Cortex of kidney (tissue), 1 donor: ENCODE measurements at places on chromosomes 7 and 10.

GRCh38 chr10:98664329-98665042 lies 217.8 kb upstream of the HPS1 start:
- DNase-seq = no peak

DNA sequence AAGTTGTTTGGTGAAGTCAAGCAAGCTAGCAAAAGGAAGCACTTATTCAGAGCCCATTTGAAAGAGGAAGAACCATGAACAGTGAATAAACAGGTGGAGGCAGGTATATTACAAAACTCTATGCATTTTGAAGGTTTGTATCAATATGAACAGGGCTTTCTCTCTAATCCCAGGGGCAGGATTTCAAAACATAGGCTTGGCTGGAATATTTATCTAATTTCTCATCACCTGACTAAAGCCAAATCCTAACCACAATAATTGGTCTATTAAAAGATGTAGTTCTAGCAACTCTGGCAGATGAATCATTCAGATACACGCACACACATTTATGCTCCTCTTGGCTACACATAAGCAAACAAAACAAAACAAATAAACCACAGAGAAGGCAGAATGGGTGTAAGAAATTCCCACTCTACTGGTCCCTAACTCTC lies 554.4 kb downstream of the INHBA start:
- DNase-seq = no peak

- no peak for DNase-seq
These were observed 236.3 kb upstream of the DKK1 start for GRCh38 chr10:52077814-52078213.

GRCh38 chr7:55494951-55495350 lies 77.4 kb downstream of the VOPP1 start:
- no peak for DNase-seq

DNA sequence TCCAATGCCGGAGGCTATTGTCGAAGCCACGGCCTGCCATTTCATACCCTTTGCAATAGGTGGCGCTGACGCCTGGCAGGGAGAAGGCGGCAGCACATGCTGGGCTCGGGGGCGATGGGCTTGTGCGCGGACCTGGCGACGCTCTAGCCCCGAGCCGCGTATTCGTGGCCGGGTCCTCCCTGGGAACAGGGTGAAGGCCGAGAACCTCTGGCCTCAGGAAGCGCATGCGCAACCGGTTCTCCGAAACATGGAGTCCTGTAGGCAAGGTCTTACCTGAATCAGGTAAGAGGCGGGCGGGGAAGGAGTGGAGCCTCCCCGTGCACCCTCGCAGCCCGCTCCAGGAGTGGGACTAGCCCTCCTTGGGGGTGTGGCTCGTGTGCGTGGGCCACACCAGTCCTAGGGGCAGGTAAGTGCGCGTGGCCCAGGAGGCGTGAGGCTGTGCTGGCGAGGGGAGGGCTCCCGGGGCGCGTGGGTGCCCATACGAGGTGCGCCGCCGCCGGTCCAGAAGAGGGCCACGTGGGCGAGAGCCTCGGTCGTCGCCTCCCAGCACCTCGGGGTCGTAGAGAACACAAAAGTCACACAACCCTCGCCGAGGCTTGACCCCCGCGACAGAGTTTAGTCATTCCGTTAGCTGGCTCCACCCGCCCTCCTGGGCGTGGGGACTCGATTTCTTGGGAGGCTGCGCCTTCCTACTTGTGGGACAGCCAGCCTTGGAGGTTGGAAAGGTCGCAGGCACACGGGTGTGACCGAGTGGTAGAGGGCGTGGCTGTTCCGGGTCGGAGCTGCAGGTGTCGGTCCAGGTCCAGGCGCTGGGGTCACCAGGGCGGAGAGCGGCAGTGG lies 5.6 kb upstream of the MEST start:
- DNase-seq = no peak

DNA sequence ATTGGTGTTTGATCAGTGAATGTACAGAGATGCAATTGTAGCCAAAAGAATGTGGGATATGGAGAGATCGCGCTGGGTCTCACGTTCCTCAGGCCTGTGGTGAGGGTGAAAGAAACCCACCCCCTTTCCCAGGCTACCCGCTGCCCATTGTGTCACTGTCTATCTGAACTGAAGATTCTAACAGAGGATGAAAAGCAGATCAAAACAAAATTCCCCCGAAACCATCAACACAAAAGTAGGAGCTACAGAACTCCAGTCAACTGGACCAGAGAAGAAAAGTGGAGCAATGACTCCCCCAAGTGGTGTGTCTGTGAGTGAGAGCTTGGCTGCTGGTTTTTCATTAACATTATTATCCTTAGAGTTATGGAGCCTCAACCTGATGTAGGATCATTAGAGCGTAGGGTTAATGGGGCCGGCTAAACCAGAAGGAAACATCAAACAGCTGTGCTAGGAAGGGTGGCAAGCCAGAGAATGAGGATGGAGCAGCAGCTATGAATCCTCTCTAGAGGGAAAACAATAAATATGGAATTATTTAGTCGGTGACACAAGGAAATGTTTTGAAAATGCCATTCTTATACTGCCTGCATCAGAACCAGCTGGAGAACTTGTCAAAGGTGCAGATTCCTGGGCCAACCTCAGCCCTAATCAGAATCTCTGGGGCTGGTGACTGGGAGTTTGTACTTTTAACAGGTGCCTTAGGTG lies 38.3 kb downstream of the AKR1B1 start:
- no peak for DNase-seq

DNA sequence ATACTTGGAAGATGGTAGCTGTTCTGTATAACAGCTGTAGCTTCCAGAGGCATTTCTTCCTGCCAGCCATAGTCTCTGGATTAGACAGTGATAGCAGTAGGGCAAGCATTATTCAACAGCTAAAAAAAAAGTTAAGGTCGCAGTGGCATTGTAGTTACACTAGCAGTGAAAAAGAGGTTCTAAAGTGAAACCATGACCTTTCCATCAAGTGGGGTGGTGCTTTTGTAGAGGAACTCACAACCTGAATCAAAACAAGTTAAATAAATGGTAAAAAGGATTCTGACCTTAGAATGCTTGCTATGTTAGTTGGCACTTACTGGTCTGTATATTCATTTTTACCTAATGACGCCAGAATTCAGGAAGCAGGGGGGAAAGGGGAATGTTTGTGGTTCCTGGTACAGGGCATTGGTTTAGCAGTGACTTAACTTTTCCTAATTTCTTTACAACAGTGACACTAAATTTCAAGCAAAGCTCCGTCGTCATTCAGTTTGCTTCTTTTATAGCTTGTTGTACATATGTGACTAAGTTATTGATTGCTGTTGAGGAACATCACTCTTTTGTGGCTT lies 55.0 kb downstream of the GBF1 start:
- DNase-seq = no peak

DNA sequence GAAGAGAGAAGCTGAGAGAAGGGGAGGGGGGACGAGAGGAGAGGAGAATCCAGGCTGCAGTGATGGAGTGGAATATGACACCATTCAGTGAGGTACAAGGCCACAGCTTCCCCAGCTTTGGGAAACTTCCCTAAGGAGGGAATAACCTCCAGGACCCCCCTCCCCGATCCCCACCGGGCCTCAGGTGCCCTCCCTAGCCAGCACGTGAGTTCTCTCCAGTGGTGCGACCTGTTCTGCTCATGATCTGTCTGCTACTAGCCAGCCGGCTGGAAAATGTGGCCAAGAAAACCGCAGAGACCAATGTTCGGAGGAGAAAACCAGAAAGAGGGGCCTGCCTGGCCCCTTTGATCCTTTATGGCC lies 39.9 kb upstream of the AGK start:
- no peak for DNase-seq

DNA sequence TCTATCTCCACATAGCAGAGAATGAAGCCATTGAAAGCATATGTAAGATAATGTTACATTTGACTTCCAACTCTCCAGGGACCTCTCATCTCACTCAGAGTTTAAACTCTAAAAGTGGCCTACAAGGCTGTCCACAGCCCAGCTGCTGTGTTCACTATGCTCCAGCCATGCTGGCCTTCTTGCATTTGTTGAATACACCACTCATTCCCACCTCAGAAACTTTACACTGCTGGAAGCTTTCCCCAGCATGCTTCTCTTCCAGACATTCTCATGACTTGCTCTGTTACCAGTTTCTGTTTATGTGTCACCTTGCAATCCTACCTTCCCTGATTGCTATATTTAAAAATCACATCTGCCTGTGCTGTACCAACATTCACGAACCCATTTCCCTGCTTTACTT lies 167.2 kb downstream of the WNT2 start:
- no peak for DNase-seq

DNA sequence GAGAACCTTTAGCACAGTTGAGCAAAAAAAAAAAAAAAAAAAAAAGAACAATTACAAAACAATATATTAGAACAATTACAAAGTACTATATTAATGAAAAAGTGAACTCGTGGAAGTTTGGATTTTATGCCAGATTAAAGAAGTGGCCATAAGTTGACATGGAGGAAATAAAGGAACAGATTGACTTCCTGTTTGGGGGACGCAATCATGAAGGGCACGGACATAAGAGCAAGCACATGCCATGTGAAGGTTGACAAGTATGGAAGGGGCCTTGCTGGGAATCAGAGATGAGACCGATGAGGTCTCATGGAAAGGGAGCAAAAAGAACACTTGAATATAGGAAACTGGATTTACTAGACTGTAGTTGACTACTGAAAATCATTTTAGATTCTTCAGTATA lies 61.7 kb downstream of the ICA1 start:
- no peak for DNase-seq

GRCh38 chr7:35508623-35509400 lies 186.1 kb downstream of the HERPUD2 start:
- DNase-seq = no peak

DNA sequence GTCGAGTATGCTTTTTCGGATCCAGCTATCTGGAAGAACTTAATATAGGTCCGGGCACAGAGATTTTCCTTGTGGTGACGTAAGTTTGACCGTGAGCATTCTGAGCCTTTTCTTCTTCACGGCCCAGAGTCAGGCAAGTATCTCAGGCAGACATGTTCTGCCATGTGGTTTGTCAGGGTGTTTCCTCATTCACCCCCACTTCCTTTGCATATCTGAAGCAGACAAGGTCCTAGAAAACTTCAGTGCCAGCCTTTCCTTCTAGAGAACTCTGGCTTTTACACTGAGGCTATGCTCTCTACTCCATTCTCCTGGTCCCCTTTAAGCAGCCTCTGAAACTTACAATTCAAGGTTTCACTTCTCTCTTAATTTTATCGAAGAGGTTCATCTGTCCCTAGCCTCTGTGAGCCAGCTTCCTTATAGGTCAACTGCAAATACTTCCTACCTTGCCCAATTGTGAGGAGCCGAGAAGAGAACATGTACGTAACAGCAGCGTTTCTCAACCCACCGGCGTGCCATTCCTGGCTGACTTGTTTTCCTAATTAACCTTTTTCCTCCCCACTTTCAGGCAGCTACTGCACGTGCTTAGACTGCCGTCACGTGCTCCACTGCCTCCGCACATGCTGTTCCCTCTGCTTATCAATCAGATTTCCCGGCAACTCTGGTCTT lies 47.3 kb downstream of the CDCA7L start:
- no peak for DNase-seq

DNA sequence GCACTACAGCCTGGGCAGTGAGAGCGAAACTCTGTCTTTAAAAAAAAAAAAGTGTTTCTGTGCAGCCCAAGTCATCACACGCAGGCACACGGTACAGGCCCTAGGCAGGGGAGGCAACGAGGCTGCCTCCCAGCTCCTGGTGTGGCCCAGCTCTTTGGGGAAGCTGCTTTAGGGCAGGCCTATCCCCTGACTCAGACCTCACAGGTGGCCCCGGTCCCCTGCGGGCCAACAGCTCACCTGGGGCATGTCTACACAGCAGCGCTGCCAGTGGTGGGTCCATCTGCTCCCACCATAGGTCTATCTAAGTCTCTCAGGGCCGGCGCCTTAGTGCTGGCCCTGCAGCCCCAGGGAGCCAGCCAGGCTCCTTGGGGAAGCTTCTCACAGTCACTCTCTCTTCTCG lies 31.4 kb downstream of the ZAN start:
- DNase-seq = no peak

- DNase-seq = no peak
These were observed 361.1 kb downstream of the GLRX3 start for GRCh38 chr10:130497056-130498010.

- DNase-seq = no peak
These were observed 394.3 kb upstream of the PODXL start for GRCh38 chr7:131950758-131951157.
